ENCODE measurements at places on chromosomes 11 and 22.

DNA sequence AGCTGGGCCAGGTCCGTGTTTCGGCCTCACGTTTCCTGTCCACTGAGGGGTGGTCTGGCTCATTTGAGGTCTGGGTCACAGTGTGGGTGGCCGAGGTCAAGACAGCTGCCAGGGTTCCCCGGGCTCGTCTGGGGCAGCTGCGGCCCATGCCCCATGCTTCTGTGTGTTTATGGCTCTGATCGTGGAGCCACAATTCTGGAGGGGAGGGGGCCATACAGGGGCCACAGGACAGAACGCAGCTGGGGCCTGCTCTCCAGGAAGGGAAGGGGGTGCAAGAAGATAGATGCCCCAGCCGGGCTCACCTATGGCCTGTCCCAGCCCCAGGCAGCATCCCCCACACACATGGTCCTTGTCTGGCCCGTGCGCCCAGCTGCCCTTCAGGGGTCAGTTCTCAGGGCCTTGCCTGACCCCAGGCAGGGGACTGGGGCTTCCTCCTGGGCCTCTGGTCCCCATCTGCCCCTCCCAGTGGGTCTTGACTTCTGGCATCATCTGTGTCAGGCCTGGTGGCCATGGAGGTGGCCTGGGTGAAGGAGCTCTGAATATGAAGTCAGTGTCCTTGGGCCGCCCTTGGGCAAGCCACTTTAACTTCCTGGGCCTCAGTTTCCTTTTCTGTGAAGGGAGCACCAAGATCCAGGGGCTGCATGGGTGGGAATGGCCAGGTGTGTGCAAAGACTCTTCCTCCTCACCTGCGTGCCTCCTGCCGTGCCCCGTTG is 8.4 kb downstream of the TSPAN32 start:
- no peak for DNase-seq

- DNase-seq, result no peak
These were observed 13.4 kb downstream of the ABTB2 start for GRCh38 chr11:34344410-34344767.

GRCh38 chr22:38924347-38924952 is 33.0 kb upstream of the APOBEC3A start:
- peak; percentile 26 for DNase-seq

DNA sequence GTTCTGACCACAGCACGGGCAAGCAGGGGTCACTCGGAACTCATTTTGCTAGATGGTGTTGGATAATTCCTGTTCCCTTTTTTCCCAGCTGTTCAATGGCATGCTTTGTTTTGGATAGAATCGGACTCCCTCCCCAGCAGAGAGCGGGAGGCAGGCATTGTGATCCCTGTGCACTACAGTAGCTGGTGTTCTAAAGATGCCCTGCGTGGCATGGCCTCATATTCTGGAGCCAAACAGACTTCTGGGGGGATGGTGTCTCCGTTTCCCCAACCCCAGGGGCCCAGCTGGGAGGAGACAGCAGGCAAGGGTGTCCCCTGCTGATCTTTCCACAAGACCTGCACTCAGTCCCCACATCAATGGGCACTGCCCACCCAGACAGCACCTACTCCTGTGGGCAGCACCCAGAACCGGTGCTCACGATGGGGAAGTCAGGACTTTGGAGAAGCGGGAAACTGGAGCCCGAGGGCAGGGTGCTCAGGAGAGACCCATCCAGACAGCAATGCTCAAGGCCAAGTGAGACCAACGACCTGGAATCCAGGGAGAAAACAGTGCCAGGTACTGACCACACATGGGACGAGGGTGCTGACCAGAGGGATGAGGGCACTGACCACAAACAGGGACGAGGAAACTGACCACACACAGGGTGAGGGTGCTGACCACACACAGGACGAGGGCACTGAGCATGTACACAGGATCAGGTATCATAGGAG is 934.9 kb downstream of the BRD1 start:
- no peak for DNase-seq

DNA sequence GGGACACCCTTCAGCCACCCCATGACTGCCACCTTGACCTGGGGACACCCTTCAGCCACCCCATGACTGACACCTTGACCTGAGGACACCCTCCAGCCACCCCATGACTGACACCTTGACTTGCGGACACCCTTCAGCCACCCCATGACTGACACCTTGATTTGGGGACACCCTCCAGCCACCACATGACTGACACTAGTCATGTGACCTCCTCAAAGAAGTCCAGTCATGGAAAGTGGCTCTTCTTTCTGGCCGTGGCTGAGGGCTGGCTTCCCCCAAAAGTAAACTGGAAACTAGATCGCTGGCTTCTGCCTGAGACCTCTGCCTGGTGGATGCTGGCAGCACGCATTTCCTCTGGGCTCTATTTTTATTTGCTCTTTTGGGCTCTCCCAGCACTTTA is 28.4 kb downstream of the ARFGAP2 start:
- no peak for DNase-seq

- DNase-seq, result no peak
These were observed 25.8 kb downstream of the LARGE1 start for GRCh38 chr22:33894515-33894914.

- DNase-seq, result no peak
These were observed 28.1 kb upstream of the KLHL35 start for GRCh38 chr11:75461151-75461550.

GRCh38 chr22:20238901-20239675 is 29.0 kb downstream of the RTN4R start:
- DNase-seq, result no peak

DNA sequence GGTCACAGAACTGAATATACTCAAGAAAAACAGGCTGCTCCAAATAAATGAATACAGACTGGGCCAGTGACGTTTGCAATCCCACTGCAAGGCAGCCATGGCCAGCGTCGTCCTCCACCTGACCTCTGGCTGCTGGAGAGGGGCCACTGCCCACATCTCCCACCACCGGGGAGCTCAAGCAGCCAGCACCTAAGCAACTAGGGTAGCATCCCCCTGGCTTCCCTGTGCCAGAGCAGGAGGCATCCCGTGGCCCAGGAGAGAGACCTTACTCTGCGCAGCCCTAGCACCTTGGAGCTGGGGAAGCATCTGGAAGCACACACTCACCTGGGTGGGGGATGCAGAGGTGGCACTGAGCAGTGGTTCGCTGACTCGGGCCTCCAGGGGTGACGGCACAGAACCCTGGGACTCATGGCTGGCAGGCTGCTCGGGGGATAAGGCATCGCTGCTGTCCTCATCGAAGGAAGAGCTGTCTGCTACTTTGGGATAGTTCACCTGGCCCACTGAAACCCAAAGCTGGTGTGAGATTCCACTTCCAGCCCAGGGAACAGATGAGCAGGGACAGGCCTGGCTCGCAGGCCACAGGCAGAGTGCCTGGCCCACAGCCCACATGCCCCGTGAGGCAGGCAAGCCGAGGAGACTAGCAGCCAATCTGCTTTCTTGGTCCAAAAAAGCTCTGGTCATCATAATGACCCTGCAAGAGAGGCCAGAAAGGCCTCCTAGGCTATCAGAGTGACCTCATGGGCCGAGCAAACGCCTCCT is 53.7 kb downstream of the SGSM3 start:
- DNase-seq, result no peak

GRCh38 chr11:69145050-69145380 is 10.7 kb upstream of the SMIM38 start:
- no peak for DNase-seq

- DNase-seq, result no peak
These were observed 1.2 kb downstream of the SYNGR1 start for GRCh38 chr22:39350757-39351688.

DNA sequence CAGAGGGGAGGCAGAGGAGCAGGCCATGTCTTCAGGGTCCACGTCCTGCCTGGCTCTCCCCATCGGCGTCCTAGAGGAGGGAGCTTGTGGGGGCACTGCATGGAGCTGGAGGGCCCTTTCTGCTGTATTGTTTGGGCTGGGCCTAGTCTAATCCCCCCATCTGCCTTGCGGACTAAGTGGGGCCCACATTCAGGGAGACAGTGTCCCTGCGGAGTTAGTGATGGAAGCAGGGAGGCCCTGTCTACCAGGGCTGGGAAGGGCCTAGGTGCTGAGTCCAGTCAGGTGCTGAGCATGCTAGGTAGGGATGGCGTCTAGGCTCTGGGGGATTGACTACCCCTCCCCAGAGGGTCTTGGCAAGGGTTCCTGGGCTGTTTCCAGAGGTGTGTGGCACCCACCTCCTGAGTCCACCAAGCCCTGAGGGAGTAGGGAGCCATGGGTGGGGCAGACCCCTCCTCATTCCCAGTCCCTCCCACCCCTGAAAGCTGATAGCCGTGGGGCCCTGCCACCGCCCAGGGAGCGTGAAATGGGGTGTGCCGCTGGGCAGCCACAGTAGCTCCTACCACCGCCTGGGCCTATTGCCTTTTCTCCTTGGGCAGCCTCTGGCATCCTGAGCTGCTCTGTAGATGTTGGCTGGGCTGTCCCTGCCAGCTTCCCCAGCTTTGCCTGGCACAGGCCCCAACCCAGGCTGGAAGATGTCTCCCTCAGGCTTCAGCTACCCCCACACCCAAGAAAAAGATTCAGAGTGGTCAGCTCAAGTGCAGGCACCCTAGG is 1.9 kb upstream of the POLD4 start:
- no peak for DNase-seq

DNA sequence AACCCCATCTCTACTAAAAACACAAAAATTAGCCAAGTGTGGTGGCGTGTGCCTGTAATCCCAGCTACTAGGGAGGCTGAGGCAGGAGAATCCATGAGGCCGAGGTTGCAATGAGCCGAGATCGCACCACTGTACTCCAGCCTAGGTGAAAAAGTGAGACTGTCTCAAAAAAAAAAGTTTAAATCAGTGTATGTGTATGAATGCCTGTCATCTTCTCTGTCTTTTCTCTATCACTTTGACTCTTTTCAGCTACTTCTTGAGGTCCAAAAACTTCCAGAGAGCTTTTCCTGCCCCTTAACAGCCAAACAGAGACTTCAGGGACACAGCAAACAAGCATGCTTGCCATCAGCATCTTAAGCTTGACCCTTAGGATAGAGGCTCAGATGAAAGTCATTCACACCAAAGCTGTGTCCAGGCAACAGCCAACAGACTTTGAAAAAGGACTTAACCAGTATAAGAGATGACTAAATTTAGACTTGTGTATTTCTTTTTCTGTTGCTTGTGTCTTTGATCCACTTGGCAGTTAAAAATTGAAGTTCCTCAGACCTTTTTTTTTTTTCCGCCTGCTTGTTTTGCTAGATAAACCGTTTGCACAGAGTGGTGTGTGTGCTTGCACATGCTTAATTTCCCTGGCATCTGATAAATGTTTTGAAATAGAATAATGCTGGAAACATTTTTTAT is 151.9 kb downstream of the DBX1 start:
- DNase-seq, result no peak

Data from spinal cord (tissue), 10 donors.